ENCODE measurements at places on chromosomes 13 and 19.

GRCh38 chr13:78827471-78827870 lies 168.5 kb upstream of the OBI1 start:
- DNase-seq, result no peak

DNA sequence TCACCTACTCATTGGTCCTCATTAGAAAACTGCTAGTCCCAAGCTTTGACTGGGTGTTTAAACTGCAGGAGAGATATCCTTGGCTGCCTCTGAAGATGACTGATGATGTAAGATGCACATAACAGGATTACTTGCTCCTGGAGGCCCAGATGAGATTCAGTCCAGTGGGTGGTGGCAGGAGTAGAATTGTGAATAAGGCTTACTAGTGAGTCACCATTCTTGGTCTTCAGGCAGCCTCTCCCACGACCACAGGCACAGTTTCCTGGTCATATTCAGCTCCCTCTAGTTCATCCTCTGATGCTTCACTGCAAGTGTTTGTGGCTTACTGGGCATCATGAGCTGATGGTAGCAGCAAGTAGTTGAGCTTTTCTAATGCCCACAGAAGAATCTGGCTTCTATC lies 12.1 kb downstream of the SERTM1 start:
- no peak for DNase-seq

GRCh38 chr13:32535748-32536147 lies 2.8 kb downstream of the N4BP2L2 start:
- no peak for DNase-seq

- no peak for DNase-seq
Observed at GRCh38 chr13:24663586-24663985, 16.6 kb upstream of the ATP12A start.

DNA sequence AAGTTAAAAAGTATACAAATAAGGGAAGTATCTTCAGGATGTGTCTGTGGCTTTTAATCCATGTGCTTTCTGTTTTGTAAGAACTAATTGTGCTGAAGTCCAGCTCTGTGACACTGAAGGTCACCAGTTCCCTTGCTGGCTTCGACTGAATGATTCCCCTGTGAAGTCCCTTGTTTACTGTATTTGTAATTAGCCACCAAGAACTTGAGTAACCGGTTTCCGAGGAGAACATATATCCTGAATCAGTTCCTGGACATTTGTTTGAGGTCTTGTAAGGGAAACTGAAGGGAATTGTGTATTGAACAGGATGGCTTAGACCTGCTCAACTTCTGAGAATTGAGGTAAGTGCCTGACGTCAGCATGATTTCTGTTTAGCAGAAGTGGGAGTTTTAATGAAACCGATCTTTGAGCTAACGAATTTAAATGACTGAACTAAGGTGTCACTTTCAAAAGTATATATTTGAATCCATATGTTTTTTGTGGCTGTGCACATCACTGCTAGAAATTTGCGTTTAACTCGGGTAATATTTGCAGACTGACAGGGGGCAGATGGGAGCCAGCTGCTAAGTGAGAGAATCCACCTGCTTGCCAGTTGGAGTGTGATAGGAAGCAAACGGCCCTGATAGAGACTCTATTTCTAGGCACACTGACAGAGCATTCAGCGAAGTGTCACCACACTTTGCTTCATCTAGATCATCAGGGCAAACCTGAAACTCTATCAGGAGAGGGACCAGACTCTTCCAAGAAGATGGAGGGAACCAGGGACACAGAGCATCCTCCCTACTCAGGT lies 530.0 kb downstream of the RFC3 start:
- no peak for DNase-seq

- DNase-seq, result no peak
Observed at GRCh38 chr19:1146412-1146699, 27.7 kb downstream of the SBNO2 start.

GRCh38 chr19:2594319-2594718 lies 108.2 kb downstream of the GNG7 start:
- no peak for DNase-seq

DNA sequence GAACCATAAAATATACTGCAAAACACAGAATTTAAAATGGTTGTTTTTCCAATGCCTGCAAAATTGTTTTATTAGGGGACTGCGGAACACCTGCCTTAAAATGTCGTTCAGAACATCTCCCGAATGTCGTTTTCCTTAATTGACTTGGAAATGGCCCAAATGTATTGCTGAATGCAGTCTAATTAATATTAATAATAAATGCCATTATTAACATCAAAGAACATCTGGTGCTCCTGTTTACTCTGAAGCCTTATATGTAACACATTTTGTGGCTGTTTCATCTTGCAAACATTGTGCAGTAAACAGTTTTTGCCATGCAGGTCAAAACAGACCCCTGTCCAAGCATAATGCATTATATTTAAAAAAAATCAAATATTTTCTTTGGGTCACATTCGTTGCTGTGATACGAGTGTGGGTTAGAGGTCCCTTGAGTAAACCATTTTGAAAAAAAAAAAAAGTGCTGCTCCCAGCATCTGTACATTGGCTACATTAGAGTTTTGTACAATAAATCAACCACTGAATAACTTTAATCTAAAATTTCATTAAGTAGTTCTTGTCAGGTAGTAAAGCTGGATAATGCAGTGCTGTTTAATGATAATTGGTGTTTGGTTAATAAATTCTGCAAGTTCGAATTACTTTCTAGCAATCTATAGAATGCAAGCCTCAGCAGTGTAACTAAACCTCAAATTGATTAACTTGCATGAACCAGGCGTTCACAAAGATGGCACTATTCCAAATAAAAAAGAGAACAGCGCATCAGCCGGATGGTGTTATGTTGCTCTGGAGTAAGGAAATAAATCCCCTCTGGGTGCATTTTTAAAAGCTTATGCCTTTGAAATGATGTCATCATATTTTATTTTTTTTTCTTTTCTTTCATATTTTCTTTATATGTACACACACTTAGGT lies 140.2 kb downstream of the ZNF536 start:
- DNase-seq, result no peak

- DNase-seq, result no peak
Observed at GRCh38 chr19:12364391-12365235, 870 bp downstream of the ZNF442 start.

DNA sequence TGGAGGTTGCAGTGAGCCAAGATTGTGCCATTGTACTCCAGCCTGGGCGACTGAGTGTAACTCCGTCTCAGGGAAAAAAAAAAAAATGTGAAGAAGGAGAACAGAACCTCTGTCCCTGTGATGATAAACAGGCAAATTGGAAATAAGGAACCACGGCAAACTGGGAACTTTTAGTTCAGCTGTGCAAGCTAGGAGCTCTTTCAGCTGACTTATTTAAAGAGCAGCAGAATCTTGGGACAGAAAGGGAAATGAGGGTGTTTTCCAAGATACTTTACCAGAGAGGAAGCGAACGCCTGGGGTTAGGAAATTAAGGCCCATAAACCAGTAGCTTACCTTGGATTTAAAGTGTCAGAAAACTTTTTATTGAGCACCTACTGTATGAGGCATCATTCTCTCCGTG lies 3.0 kb upstream of the UPF1 start:
- no peak for DNase-seq
